ENCODE measurements at places on chromosomes 6 and 20.

DNA sequence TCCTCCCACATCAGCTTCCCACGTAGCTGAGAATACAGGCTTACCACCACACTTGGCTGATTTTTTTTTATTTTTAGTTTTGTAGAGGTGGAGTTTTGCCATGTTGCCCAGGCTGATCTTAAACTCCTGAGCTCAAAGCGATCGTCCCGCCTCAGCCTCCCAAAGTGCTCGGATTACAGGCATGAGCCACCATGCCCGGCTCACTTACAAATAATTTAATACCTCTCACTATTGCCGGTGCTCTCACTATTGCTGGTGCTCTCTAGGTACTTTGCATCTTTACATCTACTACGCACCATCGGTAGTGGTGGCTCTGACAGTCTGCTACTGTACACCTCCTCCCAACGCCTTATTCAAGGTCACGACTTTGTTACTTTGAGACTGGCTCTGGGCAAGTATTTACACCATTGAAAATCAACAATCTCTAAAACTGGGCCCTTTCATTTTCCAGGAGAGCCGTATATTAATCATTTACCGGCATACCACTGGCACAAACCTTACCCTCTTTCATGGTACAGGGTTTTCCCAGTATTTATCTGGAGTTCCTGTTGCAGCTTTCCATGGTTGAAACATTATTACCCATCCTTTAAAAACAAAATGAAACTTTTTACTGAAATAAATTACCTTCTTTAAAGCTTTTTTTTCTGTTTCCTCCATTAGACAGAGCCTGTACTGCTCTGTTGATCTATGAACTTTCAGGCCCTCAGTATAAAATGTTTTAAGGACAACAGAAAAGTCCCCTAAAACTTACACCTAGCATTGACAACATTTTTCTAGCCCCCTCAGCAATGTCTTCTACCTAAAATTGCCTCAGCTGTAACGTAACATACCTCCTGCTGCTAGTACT is 259.6 kb upstream of the PLCB4 start:
- DNase-seq, result no peak

DNA sequence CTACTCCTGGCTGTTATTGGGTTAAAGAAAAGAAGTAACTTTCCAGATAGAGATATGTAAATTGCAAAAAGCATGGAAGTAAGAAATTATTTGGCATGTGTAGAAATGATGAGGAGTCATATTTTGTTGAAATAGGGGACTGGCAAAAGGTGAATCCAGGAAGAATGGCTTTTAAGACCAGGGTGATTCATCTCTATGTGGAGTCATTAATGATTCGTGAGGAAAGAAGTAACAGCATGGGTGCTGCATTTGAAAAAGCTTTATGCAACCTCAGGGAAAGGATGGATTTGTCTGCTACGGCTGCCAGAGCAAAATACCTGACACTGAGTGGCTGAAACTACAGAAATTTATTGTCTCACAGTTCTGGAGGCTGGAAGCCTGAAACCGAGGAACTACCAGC is 14.8 kb upstream of the SYNE1 start:
- no peak for DNase-seq

GRCh38 chr6:72669324-72669723 is 47.5 kb downstream of the KCNQ5 start:
- no peak for DNase-seq

DNA sequence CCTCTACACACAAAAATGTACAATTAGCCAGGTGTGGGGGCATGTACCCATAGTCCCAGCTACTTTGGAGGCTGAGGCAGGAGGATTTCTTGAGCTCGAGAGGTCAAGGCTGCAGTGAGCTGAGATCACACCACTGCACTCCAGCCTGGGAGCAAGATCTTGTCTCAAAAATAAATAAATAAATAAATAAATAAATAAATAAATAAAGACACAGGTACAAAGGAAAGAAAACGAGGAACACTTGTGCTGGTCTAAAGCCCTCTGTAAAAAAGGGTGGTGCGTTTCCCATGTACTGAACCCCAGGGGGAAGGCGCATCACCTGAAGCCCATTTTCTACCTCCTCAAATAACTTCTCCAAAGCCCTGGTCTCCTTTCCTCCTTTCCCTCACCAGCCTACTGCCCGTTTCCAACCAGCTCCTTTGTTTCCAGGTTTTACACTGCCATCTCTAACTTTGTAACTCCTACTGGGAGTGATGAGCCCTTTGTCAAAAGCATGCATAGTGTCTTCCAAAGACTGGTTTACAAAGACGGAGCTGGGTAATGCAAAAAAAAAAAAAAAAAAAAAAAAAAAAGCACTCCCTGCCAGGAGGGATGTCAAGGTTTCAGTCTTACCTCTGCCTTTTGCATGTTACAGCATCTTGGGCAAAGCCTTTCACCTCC is 81.5 kb upstream of the SOX4 start:
- DNase-seq, result no peak

GRCh38 chr6:44826025-44826676 is 438.6 kb downstream of the CDC5L start:
- no peak for DNase-seq

DNA sequence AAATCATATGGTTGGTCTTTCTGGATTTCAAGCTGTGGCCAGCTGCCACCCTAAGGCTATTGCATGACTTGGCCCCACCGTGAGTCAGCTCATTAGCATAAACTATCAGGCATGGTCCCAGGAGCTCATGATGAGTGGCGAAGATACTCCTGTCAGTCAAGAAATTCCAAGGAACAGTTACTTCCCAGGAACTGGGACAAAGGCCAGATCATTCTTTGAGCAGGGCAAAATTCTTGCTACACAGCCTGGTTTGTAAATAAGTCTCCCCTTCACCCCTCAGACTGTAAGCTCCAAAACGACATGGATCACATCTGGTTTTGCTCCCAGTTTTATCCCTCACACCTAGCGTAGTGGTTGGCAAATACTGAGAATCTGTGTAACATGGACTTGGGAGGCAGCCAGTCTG is 33.0 kb upstream of the KIAA1586 start:
- DNase-seq, result no peak

- no peak for DNase-seq
Observed at GRCh38 chr6:36969240-36969691, 14.7 kb downstream of the PI16 start.

DNA sequence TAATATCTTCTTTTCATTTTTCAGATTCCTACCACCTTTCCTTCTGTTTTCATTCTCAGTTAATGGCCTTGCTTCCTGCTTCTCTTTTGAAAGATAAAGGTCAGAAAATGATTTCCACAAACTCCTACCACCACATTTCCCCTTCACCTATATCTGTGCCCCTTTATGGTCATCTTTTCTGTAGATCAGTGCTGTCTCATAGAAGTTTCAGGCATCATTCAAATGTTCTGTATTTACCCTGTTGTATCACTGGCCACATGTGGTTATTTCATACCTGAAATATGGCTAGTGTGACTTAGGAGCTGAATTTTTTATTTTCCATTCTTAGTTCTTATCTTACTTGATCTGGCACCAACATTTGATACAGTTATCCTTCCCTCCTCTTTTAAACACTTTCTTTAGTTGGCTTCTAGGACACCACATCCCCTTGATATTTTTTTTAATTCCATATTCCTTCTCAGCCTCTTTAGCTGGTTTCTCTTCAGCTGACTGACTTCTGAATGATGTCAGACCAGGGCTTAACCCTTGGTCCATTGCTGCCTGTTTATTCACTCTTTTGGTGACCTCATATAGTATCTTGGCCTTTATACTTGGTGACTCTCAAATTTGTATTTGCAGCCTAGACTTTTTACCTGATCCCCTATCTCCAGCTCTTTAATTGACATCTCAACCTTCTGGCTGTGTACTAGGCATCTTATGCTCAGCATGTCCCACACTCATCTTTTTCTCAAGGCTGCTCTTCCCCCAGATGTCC is 81.0 kb downstream of the ATRN start:
- no peak for DNase-seq

DNA sequence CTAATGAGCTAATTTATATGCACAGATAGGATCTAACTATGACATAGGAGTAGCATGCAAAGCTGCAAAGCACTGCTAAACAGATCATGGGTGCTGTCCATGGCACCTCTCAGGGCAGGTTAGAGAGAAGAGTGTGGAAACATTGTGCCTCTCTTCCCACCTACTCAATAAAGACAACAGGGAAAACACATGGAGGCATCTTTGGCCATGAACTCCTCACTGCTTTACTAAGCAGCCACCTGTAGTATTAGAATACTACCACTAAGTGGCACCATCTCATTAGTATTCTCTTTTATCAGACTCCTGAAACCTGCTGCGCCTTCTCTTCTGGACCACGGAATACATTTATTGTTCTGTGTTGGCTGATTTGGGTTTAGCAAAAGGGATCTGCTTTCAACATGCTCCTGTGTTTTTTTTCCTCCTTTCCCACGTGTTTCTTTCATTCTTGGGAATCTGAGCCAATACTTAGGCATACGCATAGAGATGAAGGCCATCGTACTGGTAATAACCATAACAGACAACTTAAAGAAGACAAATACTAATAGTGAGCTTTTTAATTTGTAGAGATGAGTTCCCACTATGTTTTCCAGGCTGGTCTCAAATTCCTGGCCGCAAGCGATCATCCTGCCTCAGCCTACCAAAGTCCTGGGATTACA is 9.4 kb upstream of the HDDC2 start:
- no peak for DNase-seq

GRCh38 chr6:13593720-13594119 is 19.3 kb downstream of the SIRT5 start:
- DNase-seq, result no peak

GRCh38 chr6:111874025-111874415 is 768 bp upstream of the FYN start:
- DNase-seq, result peak; percentile 74

DNA sequence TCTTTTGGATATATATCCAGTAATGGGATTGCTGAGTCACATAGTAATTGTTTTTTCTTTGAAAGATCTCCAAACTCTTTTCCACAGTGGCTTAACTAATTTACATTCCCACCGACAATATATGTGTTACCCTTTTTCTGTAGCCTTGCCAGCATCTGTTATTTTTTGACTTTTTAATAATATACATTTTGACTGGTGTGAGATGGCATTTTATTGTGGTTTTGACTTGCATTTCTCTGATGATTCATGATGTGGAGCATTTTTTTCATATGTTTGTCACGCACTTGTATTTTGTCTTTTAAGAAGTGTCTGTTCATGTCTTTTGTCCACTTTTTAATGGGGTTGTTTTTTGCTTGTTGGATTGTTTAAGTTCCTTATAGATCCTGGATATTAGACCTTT is 58.9 kb upstream of the OPRM1 start:
- DNase-seq, result no peak

- no peak for DNase-seq
Observed at GRCh38 chr6:137798261-137798660, 68.8 kb upstream of the TNFAIP3 start.

DNA sequence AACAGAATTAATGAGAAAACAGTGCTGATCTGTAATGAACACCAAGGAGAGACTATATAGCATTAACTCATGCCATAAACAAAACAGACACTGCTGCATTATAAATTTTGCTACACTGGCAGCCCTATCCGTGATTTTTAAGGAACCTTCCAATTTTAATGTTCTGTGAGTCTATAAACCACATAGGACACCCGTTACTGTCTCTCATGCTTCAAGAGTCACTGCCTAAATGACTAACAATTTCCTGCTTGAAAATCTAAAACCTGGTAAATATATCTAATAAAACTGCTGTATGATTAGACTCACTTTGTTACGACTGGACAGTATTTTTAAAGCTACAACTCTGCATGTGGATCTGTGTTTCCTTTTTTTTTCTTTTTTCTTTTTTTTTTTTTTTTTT is 8.7 kb downstream of the CHD6 start:
- no peak for DNase-seq

- DNase-seq, result no peak
Observed at GRCh38 chr6:76403064-76403463, 330.6 kb upstream of the IMPG1 start.

- no peak for DNase-seq
Observed at GRCh38 chr20:21353236-21353635, 44.1 kb downstream of the NKX2-4 start.

- DNase-seq, result no peak
Observed at GRCh38 chr6:63609231-63609630, 26.4 kb upstream of the PHF3 start.

GRCh38 chr6:74785236-74785635 is 420.6 kb downstream of the COL12A1 start:
- DNase-seq, result no peak

- DNase-seq, result no peak
Observed at GRCh38 chr6:90497411-90497810, 89.5 kb downstream of the MAP3K7 start.

GRCh38 chr20:44209686-44210405 is 725 bp downstream of the OSER1 start:
- DNase-seq, result no peak

DNA sequence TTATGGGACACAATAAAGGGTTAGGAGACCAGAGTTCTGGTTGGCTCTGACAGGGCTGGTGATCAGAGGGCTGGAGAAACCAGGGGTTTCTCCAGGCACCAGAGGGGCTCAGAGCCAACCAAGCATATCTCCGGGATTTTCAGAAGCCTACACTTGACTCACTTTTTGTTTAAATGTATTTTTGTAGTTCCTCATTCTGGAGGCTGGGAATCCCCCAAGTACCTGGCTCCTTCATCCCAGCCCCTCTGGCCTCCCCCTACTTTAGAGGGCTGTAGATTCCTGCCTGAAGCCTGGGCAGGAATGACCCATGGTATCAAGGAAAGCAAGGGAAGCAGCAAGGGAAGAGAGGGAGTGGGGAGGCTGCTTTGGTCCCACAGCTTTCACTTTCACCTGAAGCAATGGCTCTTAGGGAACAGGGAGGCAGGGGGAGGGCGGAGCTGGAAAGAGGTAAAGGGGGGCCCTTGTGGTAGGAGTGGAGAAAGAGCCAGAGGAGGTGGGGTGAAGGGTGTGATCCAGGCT is 973 bp downstream of the CD40 start:
- DNase-seq, result no peak

DNA sequence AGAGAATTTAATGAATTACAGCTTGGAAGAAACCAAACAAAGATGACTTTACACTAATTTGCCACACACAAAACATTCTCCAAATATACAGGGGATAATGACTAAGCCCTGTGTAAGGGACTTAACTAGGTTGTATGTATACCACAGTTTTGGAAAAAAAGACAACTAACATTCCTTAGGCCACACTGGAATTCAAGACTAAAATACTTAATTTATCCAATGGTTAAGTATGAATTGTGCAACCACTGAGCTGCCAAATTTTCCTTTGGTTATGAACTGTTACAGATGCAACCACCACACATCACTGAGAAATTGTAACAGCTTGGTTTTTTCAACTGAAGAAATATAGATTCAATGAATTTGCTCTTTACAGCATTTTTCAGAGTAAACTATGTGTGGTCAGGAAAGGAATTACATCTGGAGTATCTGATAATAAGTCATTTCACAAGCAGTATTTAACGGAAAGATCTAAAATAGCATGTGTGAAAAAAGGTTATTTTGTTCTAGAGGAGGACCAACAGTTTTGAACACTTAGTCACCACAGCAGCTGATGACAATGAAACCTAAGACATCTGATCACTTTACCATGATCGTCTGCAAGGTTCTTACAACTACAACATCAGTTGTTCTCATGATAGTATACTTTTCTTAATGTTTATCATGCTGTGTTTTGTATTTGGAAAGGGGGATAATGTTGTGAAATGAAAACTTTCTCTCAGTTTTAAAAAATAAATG is 318.8 kb downstream of the BCKDHB start:
- DNase-seq, result no peak

GRCh38 chr6:74925683-74926082 is 280.2 kb downstream of the COL12A1 start:
- DNase-seq, result no peak

Measured in activated CD4-positive, alpha-beta T cell treated with anti-CD3 and anti-CD28 coated beads, Interleukin-2, amount 50 U/mL, for 1 hour (primary cell).